ENCODE measurements at places on chromosomes 16 and 17. TPM values are rescaled to one million over a fixed set of nuclear protein-coding genes. Genes with fewer than 3 reads are reported as not detected.
A peak's percentile ranks its signal among the peaks of the same experiment; 100 is the strongest.

Gene NOG
- 13.7 TPM for total RNA-seq

Gene NOD2
- total RNA-seq: 0.52 TPM

Gene CBLN1
- total RNA-seq: not detected

Gene LYZL6
- total RNA-seq: not detected

Gene KATNIP
- total RNA-seq: 33.7 TPM

Gene MYH2
- total RNA-seq: not detected

DNA sequence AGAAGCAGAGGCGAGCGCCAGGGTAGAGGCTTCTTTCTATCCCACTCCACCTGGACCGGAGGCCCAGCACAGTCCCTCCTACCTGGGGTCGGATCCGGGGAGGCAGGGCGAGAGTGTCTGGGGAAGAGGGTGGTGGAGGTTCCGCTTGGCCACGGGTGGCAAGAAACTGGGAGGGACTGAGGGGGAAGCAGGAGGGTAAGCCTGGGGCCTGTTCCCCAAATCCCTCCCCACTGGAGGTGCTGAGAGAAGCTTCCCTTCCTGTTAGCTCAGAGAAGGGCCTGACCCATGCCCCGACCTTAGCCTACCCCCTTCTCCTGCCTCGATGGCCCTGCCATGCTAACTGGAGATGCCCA is 1.8 kb upstream of the TPPP3 start:
- peaks cover 25% of the 10 kb centered on the region for H3K4me1 ChIP-seq
- no peak overlapping the region for H3K4me3 ChIP-seq
- no peak overlapping the region for H3K27ac ChIP-seq

GRCh38 chr16:27253526-27253930 is 15.0 kb downstream of the NSMCE1 start:
- no peak for DNase-seq
- no peak overlapping the region for H3K27ac ChIP-seq
- peaks cover 4% of the 10 kb centered on the region for H3K4me1 ChIP-seq
- peaks cover 10% of the 10 kb centered on the region for H3K36me3 ChIP-seq

GRCh38 chr17:66952681-66953629 is 11.6 kb upstream of the CACNG4 start:
- DNase-seq: no peak
- peaks cover 4% of the 10 kb centered on the region for H3K27me3 ChIP-seq
- H3K4me1 ChIP-seq: peaks cover 38% of the 10 kb centered on the region
- H3K4me3 ChIP-seq: no peak overlapping the region
- H3K27ac ChIP-seq: peak overlapping the region; percentile 95

GRCh38 chr17:58112970-58113631 is 29.9 kb downstream of the DYNLL2 start:
- H3K4me3 ChIP-seq: no peak overlapping the region
- H3K4me1 ChIP-seq: no peaks in the 10 kb centered on the region
- H3K27me3 ChIP-seq: peaks cover 53% of the 10 kb centered on the region
- no peak overlapping the region for H3K27ac ChIP-seq

All from mesothelial cell of epicardium (in vitro differentiated cells).